AG10803 (cell line): ENCODE measurements at places on chromosomes 5 and 9.

DNA sequence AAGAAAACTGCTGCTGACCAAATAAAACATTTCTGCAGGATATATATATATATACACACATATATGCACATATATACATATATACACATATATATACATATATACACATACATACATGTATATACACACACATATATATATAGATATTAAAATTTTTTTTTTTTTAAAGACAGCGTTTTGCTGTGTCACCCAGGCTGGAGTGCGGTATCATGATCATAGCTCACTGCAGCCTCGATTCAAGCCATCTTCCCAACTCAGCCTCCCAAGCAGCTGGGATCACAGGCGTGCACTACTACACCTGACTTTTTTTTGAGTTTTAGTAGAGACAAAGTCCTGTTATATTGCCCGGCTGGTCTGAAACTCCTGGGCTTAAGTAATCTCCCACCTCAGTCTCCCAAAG, 2.7 kb downstream of the MRPL22 start:
- no peak for DNase-seq

DNA sequence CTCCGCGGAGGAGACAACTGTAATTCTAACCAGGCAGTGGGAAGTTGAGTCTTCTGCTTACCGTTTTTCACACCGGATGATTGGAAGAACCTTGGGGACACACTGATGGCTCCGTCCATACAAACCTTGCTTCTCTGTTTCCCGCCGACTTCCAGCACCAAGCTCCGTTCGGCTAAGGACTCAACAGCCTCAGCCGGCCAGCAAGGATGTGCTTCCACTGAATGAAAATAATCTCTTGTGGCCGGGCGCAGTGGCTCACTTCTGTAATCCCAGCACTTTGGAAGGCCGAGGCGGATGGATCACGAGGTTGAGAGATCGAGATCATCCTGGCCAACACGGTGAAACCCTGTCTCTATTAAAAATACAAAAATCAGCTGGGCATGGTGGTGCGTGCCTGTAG, 1.8 kb upstream of the EDF1 start:
- DNase-seq: no peak

DNA sequence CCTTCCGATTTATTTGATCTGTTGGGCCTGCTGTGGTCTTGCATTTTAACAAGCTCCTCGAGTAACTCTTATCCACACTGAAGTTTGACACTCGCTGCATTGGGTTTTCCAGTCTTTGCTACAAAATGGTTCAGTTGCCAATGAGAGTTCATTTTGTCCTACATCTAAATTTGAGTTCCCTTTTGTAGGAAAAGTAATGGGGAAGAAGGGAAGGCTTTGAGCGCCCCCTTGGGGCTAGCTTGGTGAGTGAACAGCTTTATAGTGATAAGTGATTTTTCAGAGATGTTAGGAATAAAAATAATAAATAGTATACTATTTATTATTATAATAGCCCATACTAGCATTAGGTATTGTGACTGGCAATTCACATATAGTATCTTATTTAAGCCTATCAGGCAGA, 89.9 kb upstream of the GNAQ start:
- peak; percentile 53 for DNase-seq

DNA sequence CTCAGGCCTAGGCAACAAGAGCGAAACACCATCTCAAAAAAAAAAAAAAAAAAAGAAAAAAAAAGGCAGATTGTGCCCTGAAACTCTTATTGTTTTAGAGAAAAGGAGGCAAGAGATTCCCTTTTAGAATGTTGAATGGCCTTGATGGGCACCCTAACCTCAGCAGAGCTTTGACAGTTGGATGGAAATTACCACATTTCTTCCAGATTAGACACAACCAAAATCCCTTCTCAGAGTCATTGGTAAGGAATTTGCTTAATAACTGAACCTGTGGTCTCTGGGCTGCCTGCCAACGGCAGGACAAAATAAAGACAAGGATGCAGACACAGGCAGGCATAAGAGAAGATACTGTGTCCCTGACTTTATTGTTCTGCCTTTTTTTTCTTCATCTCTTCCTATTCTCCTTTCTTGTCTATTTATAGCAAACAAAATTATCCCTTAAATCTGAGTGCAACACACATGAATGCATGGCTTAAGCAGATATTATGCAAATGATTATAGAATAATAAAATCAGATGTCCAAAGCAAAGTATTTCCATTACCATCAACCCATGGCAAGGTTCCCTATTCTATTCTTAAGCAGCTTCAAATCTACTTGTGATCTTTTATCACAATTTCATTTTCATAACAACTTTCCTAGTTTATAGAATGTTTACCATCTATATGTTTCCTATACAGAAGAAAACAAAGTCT, 37.3 kb upstream of the TRIO start:
- DNase-seq: peak; percentile 90

DNA sequence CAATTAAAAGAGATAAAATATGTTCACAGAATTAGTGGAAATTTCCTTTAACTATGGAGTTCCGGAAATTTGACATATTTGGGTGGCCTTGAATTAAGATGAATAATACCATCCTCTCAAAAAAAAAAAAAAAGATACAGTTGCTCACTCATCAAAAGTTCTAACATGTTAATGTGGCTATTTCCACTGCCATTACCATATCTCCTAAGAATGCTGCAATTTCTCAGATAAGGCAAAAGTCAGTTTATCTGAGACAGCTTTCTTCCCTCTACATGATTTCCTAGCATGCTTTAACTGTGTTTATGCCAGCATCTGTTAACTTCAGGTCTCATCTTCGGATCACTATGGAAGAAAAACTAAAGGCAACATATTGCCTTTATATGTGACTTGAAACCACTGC, 2.6 kb downstream of the FASTKD3 start:
- no peak for DNase-seq

- DNase-seq: peak; percentile 40
Observed at GRCh38 chr9:73037613-73038012, 84.8 kb upstream of the ALDH1A1 start.

DNA sequence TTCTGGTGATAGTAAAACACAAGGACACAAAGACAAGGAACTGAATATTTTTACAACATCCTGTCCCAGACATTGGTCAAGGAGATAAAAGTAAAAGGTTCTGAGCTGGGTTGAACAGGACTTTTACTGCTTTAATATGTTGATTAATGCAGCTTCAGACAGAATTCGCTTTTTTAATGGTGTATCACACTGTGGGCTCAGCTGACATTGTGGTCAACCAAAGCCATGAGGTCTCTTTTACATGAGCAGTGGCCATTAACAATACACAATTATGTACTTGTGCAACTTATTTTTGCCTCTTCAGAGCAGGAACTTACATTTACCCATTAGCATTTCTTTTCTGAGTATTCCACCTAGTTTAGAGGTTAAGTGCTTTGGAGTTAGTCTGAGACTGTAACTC, 22.8 kb upstream of the ERBIN start:
- no peak for DNase-seq

GRCh38 chr5:118434522-118434921, 553.8 kb downstream of the DTWD2 start:
- no peak for DNase-seq

DNA sequence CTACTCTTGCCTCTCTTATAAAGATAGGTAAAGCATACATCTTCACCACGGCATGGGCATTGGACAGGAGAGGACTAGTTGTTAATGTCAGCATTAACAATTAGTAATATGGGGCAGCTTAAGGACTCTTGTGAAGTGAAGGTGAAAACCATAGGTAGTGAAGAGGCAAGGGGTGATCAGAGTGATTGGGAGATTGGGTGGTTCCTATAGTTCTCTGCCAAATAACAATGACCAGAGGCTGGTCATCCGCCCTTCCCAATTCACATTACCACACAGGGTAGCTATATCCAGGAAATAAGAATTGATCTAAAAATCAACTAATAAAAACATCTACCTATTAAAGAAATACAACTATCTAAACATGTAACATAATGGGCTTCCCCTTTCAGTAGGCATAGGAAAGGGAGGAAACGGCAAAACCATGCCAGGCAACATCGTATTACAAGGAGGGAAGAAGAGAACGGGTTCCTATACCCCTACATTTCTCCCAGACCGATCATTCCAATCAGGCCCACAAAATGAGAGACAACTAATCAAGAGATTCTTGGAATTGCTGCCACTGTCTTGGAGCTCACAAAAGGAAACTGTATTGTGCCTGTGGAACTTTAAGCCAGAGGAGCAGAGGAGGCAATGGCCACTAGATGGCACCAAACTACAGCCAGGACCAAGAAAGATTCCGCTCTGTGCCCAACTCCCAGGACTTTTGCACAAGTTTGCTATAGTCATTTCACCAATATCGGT, 121.6 kb downstream of the FBXL17 start:
- peak; percentile 81 for DNase-seq

GRCh38 chr9:94140791-94141790, 56.8 kb downstream of the PTPDC1 start:
- DNase-seq: peak; percentile 36

DNA sequence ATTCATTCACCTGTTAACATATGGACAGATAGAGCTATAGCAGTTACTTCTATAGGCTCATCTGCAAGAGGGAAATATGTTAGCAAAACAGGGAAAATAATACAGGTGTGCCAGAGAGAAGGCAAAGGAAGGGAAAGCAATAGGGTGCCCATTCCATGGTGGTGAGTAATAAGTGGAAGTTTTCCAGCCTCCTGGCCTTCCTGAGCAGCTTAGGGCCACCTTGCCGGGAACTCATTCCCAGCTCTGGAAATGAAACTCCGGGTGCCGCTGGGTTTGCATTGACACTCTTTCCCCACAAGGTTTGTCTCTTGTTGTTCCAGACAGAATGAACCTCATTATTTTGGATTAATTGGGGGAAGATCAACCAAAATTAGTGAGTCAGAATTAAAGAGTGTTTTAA, 58.4 kb downstream of the SLC1A3 start:
- no peak for DNase-seq

GRCh38 chr9:129619787-129620668, 873 bp downstream of the C9orf50 start:
- DNase-seq: peak; percentile 33

DNA sequence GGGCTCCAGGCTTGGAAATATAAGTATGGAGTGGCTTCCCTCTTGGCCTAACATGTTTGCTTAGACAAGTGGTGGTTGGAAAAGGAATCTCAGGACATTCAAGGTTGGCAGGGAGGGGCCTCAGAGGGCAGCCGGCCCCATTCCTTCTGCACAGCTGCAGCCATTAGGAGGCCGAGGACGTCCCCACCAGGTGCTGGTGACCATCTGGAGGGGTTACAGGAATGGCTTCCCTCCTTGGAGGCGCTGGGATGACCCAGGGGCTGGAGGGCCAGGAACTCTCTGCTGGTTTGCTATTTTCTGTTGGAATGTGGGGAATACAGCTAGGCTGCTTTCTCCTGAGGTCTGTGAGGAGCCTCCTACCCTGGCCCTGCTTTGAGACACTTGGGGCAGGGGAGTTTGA, 18.5 kb downstream of the STC2 start:
- no peak for DNase-seq

DNA sequence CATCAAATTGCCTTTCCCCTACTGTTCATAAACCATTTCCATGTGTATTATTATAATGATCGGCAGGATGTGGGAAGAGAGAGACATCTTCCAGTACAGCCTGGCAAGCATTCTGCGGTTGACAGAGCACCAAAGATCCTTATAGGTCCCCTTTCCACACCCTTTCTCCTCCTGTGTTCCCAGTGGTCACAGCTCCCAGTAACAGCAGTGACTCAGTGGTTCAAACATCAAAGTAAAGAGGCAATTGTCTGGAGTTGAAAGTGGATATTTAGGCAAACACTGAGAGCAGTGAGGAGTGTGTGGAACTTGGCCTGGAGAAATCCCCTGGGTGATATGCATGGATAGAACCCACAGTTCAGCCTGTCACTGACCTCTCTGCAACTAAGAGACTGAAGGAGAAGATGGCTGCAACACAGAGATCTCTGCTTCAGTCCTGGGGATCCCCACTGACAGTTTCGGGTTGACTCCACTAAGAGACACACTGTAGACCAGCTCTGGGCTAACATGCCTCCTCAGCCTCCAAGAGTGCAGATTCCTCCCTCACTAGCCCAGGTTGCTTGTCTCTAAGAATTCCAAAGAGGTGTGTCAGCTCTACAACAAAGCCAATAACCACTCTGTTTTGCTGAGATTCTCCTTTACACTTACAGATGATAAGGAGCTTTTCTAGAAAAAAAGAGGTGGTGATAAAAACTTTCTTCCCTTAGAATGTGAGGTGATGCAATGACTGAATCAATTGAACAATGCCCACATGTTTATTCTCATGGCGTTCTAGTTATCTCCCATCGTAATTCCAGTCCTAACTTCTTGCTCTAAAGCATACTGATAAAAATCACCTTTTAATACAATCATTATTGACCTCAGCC, 94.4 kb upstream of the IL6ST start:
- peak; percentile 87 for DNase-seq

- DNase-seq: no peak
Observed at GRCh38 chr5:65184780-65185179, 296.9 kb downstream of the ADAMTS6 start.

DNA sequence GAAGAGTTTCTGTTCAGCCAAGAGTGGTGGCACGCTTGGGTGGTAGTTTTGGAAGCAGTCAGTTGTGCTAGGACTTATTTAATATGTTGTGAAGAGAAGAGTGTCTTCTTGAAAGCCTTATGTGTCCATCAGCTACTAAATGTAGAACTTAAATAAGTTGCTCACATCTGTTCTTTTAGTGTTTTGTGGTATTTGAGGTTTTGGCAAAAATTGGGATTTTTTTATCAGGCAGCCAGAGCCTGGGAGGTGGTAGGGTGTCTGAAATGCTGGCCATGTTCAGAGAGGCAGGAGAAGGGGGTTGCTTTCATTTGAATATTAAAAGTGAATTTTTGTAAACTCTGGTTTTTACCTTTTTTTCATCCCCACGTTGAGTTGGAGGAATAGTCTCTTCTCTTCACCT, 24.2 kb upstream of the ZBTB34 start:
- DNase-seq: peak; percentile 57

DNA sequence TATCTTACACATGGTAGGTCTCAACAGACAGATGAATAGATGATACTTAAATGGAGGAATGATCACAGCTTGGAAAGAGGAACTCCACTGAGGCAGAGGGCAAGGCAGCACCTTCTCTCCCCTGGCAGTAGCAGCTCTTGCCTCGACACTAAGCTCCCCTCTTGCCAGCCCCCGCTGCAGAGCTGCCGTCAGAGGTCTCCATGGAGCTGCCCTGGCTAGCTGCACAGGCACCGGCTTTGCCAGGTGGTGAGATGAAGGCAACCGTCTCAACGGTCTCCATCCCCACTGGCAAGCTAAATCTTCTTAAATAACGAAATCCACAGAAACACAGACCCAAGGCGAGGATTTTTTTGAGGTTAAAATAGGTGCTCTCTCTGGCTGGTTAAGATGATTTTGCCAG, 81.2 kb downstream of the CRB2 start:
- no peak for DNase-seq

GRCh38 chr9:86975606-86976005, 28.3 kb upstream of the GAS1 start:
- peak; percentile 80 for DNase-seq

DNA sequence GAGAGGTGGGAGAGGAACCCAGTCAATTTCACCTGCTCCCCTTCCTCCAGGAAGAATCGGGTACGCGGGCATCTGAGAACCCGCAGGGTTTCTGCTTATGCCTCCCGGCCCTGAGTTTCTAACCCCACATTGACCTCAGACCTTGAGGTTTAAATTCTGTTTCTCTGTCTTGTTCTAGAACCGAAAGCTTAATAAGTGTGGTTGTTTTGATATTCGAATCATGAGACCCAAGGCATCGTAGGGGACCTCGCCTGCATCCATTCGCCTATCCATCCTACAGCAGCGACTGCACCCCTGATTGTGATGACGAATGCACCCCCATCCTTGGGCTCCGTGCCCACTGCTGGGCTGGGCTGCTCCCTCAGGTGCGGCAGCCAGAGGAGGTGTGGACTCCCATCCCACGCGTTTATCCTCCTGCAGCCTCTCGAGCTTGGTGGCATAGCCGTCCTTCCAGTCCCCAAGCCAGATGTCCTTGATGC, 80.8 kb upstream of the IER5L start:
- no peak for DNase-seq
